ENCODE measurements at places on chromosomes 13 and 19.
A peak's percentile ranks its signal among the peaks of the same experiment; 100 is the strongest.

DNA sequence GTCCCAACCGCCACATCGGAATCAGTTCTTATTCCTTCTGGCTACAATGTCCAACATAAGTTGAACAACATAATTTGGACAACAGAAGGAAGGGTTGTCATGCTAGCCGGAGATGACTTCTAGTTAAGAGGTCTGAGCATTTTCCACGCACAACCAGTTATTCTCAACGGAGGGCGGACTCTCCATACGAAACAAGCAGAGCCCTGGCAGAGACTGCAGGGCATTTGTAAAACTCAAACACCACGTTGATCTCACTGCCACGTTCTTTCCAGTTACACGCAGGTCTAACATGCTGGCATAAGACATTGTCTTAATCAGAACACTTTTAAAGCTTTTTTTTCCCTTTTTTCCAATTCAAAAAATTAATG, 38.3 kb upstream of the DCUN1D2 start:
- no peak for DNase-seq

DNA sequence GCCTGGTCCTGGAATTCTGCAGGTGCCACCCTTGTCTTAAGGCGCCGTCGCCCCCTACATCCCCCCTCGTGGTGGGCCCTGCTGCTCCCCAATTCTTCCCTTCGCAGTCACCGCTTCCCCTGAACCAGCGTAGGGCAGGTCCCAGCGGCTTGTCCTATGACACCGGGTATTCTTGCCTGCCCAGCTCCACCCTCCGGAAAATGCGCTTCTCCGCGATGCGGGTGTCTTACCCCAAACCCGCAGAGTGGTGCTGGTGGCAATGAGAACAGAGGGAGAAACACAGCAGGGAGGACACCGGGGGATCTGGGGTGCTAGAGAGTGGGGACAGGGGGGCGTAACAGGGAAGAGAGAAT, 9.0 kb downstream of the ZNF808 start:
- DNase-seq = no peak

- no peak for DNase-seq
These were observed 26.4 kb downstream of the LEUTX start for GRCh38 chr19:39805104-39805503.

- peak; percentile 40 for DNase-seq
These were observed at the start of gene GADD45GIP1 for GRCh38 chr19:12956446-12957388. Gene GADD45GIP1 (minus strand): TSS chr19:12957223. CDS start chr19:12957212, 11 bp downstream.

DNA sequence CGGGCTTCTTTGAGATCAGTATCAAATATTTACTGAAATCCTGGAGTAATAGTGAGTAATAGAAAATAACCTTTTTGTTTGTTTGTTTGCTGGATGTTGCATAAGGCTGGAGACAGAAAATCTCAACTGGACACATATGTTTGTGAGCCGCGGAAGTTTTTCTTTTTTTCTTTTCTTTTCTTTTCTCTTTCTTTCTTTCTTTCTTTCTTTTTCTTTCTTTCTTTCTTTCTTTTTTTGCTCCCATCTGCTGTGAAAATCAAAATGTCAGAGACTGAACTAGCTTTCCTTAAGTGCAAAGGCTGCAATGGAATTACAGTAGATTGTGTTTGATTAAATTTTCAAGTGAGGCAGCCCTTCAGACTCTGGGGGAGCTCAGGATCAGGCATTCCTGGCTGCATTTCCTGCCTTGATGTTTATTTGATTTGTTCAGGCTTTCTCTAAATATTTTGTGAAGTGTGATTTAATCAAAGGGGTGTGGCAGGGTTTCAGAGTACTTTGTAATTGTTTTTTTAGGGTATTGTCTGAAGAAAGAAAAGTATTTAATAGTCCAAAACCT, 319 bp downstream of the FRY start:
- no peak for DNase-seq

DNA sequence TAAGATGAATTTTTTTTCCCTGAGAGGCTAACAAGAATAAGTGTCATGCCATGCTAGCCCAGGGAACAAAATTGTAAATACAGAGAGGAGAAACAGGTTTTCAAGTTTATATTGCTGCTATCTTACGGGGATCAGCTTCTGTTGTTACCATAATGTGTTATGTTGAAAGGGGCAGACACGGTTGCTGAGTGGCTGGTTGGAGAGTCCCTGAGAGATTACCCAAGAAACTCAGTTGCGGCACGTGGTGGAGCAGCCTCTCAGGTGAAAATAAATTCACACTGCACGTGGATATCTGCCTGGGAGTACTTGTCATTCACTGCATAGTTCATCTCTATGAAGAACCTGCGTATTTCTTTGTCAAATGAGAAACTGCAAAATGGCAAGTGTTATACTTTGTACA, 293.6 kb downstream of the TDRD3 start:
- no peak for DNase-seq

DNA sequence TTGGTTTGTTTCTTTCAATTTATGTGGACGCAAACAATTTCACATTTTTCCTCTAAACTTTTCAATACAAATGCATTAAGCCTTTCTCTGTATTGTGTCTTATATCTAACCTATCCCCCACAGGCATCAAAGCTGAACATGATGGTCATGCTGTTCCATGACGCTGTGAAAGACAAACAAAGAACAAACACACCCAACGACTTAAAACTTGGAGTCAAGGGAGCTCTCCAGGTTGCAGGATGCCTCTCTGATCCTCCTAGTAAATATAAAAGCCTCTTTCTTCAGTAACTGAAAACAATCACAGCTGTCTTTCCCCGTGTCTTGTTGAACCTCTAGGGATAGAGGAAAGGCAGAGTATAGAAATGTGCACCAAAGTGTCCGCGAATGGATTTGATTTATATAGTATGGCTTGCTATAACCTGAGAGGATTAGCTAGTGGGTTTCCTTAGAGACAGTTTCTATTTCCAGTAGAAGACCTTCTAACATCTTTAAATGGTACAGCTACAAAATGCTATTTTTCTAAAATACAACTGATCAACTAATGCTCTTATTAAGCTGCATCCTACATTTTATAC, 43.1 kb downstream of the PCDH9 start:
- no peak for DNase-seq

DNA sequence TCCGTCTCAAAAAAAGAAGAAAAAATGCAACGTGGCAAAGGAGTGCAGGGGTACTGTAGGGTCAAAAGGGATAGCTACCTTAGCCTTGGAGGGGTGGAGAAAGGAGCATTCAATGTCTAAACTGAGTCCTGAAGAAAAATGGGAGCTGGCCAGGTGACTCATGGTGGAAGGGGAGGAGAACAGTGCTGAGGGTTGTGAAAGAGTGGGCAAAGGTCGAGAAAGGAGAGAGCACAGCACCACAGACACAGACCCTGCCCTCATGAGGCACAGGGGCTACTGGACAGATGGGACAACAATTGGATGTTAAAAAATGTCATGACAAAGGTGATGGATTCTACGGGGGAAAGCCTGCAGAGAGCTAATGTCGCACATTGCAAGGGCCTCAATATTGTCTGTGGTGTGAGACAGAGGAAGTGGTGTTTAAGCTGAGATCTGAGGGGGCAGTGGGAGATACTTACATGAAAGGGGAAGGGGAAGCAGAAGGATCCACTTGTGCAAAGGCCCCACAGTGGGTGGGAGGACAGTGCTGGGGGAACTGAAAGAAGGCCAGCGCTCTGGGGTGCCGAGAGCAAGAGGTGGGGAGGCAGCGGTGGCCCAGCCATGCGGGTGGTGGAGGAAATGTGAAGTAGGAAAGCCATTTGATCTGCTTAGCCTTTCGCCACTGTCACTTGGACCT, 42.9 kb upstream of the URAD start:
- no peak for DNase-seq

GRCh38 chr13:37194428-37194861, 89.0 kb upstream of the CSNK1A1L start:
- DNase-seq = peak; percentile 22

DNA sequence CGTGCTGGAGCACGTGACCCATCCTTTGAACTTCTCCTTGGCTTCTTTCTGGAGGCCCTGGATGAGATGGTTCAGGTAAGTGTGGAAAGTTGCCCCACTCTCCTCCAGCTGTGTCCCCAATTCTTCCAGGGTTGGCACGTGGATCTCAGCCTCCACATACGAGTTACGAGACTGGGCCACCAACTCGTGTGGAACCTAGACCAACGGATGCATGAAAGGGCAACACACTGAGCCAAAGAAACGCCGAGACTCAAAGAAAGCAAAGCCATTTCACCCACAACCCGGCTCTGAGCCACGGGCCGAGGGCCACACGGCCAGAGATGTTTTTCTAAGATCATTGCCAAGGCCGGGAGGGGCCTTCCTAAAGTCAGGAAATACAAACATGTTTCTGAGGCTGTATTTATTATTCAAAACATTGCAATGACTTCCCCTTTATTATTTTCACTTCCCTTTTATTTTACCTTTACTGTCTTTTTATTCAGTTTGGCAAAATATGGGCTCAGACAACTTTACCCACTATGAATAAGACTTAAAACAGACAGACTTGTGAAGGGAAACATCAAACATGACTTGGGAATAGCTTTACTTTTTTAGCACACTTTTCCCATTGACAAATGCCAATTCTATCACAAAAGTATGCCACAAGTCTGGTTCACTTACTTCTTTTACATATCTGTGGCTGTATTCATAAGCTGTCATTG, 94.6 kb downstream of the KL start:
- no peak for DNase-seq

GRCh38 chr19:8688930-8689329, 9.7 kb downstream of the ACTL9 start:
- no peak for DNase-seq

GRCh38 chr19:11173516-11174155, 18.1 kb upstream of the SPC24 start:
- no peak for DNase-seq

GRCh38 chr13:23984546-23984945, 87.2 kb upstream of the C1QTNF9B start:
- no peak for DNase-seq

DNA sequence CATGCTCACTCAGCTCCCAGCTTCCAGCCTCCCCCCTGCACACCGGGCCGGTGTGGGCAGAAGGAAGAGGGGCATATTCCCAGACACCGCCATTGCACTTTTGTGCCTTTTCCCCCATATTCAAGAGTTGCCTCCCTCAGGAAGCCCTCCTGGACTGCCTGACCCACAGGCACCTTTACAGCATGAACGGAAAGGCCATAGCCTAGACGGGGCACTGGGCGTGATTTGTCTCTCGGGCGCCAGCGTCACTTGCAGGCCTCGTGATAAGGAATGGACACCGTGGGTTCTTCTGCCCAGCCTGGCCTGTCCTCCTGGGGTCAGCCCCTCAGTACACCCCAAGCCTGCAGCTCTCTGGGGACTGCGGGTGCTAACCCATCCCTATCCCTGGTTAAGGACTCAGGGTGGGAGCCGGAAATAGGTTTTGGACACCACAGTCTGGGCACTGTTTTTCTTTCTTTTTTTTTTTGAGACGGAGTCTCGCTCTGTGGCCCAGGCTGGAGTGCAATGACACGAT, 933 bp upstream of the UQCR11 start:
- DNase-seq = no peak

GRCh38 chr13:83995930-83996329, 113.7 kb upstream of the SLITRK1 start:
- no peak for DNase-seq

DNA sequence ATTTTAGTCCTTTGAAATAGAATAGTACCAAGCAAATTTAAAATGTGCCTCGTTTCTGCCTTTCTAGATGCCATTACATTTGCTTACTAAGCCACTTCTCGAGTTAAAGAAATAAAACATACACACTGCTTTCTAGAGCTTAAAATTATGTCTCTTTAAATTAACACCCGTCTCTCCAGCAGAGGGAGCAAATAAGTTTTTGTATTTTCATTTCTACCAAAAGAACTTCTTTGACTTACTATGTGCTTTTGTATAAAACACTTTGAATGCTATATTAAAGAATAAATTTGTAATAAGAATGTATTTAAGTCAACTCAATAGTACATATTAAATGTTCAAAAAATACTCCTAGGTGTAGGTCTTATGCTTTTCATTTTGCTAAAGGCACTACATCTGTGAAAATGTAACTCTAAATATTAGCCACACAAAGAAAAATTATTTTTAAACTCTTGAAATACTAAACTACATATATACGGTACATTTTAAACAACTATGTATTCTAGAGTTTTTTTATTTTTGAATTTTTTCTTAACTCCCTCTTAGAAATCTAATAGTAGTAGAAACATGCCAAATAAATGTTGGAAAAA, 269.3 kb upstream of the MIR17HG start:
- no peak for DNase-seq

DNA sequence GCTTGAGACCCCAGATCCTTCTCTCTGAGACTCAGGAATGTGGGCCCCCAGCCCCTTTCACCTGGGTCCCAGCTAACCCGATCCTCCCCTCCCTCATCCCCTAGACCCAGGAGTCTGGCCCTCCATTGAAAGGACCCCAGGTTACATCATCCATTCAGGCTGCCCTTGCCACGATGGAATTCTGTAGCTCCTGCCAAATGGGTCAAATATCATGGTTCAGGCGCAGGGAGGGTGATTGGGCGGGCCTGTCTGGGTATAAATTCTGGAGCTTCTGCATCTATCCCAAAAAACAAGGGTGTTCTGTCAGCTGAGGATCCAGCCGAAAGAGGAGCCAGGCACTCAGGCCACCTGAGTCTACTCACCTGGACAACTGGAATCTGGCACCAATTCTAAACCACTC, 463 bp downstream of the FGF21 start:
- no peak for DNase-seq

DNA sequence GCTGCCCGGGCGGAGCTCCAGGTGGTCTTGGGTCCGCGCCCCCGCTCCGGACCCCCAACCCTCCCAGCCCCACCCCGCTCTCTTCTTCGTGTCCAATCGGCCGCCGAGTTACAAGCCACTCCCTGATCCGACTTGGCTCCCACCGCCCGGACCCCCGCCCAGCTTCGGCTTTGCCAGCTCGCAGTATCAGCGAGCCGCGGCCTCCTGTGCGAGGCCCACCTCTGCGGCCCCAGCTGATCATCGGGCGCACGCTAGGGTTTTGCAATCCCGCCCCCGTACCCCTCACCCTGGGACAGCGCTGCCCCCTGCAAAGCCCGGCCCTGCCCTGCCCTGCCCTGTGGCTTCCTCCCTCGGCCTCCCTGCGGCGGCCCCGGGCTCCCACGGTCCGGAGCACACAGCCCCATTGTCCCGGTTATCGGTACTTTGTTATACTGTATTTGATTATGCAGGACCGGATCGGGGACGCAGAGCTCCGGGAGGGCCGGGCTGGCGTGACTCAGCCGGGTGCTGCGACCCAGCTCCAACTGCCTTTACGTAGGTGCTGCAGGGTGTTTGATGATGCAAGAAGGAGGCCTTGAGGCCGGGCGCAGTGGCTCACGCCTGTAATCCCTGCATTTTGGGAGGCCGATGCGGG, 598 bp upstream of the LPAR2 start:
- peak; percentile 40 for DNase-seq

DNA sequence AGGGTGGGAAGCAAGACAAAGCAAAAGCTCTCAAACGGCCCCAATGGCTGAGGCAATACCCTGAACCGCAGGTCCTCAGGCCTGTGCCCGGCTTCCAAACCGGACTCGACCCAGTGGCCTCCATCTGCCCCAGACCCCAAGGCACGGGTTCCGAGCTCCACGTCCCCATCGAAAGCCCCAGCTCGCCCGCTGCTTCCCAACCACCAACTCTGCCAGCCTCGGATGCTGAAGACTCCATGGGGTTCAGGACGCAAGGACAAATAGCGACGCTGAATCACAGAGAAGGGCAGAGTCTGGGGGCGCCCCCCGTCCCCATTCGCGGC, 559 bp downstream of the POLR2E start:
- DNase-seq = no peak

- no peak for DNase-seq
These were observed 144.4 kb downstream of the ZIC5 start for GRCh38 chr13:99827011-99827772.

All from amniotic stem cell (primary cell).